Calu3 (cell line): ENCODE measurements at places on chromosomes 1 and 21.

GRCh38 chr1:193184776-193185175 lies 1.6 kb downstream of the B3GALT2 start:
- no peak for DNase-seq

DNA sequence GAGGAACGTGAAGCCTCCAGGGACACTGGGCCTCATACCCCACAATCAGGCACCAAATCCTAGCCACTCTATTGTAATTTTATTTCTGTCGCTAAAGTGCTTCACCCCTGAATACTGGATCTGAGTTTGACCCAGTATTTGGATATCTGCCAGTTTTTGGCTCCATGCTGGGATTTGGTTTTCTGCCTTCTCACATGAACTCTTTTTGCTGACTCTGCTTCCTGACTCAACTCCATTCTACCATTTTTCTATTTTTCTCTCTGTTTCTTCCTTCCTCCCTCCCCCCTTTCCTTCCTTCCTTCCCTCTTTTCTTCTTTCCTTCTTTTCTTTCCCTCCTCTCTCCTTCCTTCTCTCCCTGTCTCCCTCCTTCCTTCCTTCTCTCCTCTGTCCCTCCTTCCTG lies 151.3 kb upstream of the GJB5 start:
- DNase-seq: no peak

DNA sequence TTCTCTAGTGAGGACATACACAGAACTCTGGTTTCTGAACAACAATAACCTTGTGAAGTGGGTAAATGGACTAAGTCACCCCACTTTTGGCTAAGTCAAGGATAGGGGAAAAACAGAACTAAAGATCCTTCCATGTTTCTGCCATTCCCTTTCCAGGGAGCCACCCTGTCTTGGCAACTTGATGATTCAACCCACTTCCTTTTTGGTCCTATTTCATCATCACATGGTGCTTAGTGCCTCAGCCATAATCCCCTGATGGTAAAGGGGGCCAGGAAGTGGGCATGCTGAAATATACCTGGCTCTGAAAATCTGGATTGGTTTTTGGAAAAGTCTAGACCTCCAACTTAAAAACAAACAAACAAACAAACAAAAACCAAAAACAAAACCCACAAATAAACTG lies 206.4 kb upstream of the FOXD3 start:
- no peak for DNase-seq

DNA sequence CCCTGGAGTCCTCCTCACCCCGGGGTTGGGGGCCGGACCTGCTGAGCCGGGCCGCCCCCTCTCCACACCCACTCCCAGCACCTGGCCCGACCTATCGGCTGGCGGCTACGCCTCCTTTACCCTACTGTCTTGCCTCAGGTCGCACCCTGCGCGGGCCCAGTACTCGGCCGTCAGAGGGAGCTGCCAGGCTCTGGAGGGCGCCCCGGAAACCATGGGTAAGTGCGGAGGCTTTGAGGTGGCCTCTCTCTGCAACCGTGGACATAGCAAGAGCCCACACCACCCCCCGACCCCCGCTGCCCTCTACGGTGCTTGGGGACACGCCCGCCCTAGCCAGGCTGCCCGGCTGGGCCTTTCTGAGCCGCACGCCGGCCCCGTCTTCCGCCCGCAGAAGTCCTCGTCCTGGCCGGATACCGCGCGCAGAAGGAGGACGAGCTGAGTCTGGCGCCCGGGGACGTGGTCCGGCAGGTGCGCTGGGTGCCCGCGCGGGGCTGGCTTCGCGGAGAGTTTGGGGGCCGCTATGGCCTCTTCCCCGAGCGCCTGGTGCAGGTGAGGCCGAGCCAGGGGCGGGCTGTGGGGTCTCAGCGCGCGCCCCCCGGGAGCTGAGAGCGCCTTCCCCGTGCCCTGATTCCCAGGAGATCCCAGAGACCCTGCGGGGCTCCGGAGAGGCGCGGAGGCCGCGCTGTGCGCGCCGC lies at the start of gene SH3D21:
Gene SH3D21 (plus strand): TSS at position 159 of the 692 bp plus-strand sequence. CDS start 53 bp downstream, at position 212.
- DNase-seq: peak; percentile 65

- no peak for DNase-seq
Observed at GRCh38 chr1:5876094-5876650, 116.1 kb downstream of the NPHP4 start.

GRCh38 chr1:64686828-64687724 lies 57.8 kb upstream of the RAVER2 start:
- DNase-seq: peak; percentile 54

- DNase-seq: no peak
Observed at GRCh38 chr1:198072177-198072576, 84.6 kb upstream of the NEK7 start.

GRCh38 chr1:3461238-3461933 lies 6.9 kb downstream of the ARHGEF16 start:
- no peak for DNase-seq

DNA sequence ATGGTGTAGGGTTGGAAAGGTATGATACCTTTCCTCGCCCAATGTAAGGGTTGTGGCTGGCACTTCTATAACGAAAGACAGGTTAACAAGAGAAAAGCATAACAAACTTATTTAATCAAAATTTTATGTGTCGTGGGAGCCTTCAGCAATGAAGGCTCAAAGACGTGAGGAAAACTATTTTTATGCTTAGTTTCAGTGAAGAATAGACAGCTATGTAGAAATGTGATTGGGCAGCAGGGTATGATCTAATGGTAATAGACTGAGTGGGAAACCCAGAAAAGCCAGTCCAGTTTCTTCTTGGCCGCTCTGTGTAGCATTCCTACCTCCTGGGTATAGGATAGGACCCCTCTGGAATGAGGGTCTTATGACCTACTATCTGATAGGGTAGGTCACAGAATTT lies 464.7 kb downstream of the ADGRL2 start:
- no peak for DNase-seq

GRCh38 chr1:175361476-175361875 lies 168.9 kb upstream of the KIAA0040 start:
- DNase-seq: no peak

DNA sequence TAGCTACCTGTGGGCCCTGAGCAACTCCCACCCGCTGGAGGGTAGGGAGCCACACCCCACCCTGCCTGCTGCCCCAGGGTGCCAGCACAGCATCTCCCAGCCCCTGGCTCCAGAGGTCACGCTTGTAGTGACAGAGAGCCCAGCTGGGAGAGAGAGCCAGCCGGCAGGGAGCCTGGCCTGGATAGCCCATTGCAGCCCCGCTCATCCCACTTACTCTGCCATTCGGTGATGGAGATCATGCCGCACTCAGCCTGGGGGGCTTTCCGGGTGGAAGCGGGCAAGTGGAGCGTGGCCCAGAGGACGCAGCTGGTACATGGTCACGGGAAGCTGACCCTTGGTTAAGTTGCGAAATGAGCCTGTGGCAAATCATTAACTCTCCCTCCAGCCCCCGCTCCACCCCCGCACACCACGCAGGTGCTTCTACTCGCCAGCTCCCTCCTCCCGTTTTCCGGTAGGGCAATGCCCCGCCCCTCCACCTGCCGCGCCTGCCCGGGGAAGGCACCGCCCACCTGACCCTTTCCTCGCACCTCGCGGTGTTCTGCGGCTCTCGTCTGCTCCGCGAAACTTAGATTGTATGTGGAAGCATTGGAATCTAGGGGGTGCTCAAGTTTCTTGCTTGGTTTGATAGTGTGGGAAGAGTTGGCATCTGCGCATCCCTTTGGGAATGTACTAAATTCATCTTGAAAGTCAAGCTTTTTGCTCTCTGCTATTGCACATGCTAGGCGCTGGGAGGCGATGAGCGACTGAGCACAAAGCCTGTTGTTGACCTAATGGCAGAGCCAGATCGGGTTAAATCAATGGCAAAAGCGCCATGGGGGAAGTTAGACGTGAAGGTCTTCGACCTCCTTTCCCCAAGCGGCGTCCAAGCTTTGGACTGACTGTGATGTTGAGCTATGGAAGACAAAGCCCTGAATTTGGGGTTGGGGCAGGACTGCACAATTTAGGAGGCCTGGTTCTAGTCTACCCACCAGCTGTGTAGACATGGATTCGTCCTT lies at the start of gene GOLT1A:
Gene GOLT1A (minus strand): TSS at position 321 of the 995 bp plus-strand sequence. CDS start 82 bp downstream, at position 239.
- peak; percentile 92 for DNase-seq

DNA sequence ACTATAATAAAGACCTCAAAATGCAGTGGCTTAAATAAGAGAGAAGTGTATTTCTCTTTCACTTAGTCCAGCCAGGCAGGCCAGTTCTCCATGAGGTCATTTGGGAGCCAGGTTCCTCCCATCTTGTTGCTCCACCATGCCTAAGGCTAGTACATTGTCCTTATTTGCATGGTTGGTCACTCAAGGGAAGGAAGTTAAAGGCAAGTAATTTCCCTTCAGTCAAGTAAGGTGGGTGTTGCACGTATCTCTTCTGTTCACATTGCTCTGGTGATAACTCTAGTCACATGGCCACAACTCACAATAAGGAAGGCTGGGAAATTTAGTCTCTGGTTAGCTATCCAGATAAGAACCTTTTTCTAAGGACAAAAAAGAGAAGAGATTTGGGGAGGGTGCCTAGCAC lies 27.2 kb upstream of the TADA1 start:
- no peak for DNase-seq

GRCh38 chr21:44354775-44355771 lies 1.7 kb downstream of the TRPM2 start:
- no peak for DNase-seq

- DNase-seq: no peak
Observed at GRCh38 chr1:170032531-170033280, 41.8 kb downstream of the KIFAP3 start.

DNA sequence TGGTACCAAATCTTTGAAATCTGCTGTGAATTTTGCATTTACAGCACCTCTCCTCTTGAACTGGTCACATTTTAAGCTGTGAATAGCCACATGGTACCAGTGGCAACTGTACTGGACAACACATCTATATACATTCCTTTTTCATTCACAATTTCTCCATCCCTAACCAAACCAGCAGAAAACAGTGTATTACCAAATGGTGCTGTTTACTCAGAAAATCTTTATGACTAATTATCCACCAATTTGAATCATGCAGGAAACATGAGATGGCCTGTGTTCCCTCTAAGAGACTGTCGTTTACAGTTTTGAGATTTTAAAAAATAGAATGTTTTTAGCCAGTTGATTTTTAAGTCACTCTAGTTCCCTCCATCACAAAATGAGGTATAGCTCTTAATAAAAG lies 17.6 kb upstream of the CCT8 start:
- no peak for DNase-seq

GRCh38 chr21:42038826-42039425 lies 28.8 kb upstream of the ZBTB21 start:
- DNase-seq: no peak

- no peak for DNase-seq
Observed at GRCh38 chr1:115136706-115137105, 47.4 kb upstream of the TSPAN2 start.

DNA sequence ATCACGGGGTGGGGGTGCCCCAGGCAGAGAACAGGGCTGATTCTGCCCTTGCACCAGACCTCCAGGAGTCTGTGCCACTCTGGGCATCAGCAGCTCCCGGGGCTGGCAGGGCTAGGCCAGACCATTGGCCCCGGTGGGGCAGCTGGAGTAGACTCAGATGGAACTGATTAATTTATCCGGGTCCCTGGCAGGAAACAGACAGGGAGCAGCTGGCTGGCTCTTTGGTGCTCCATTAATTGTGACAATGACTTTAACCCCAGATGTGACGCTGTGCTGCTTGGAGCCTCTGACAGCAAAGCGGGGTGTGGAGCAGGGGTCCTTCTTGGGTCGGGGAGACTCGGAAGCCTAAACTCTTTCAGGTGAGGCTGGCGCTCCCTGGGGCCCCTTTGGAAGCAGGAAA lies 9.5 kb downstream of the EPHA8 start:
- no peak for DNase-seq

GRCh38 chr1:97505816-97506215 lies 415.0 kb downstream of the DPYD start:
- DNase-seq: no peak

DNA sequence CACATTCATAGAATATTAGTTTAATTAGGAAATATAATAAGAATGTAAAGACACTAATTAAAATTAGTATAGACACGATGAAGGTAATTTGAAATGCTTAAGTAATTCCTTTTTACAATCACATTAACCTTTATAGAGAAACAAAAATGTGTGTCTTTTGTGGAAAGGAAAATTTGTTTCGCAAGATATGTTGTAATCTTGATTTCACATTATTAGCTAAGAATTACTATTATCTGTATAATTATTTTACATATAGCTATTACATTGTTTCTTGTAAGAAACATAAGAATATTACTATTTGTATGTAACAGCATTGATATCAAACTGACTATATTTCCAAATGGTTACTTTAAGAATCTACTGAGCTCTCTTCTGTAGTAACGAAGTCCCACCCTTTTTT lies 111.2 kb downstream of the PTPRC start:
- no peak for DNase-seq

GRCh38 chr21:26064506-26064905 lies 106.1 kb downstream of the APP start:
- no peak for DNase-seq

DNA sequence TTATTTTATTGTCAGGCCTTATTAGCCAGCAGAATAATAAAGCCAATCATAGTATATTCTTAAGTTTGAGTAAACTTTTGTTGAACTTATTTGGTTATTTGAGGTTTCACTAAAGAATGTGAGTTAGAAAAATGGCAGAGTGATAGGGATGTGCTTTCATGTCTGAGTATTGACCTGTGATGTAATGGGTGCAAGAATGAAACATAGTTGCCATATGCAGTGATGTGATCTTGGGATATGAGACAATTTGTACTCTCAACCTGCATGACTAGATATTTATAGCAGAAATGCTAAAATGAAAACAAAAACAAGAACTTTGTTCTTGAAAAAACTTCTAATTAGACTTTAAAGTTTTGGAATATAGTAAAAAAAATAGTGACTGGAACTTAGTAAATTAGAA lies 97.9 kb downstream of the DISP1 start:
- no peak for DNase-seq

- no peak for DNase-seq
Observed at GRCh38 chr1:189220750-189221149, 1256.9 kb downstream of the BRINP3 start.

GRCh38 chr1:224149709-224150108 lies 33.3 kb upstream of the DEGS1 start:
- DNase-seq: no peak

GRCh38 chr1:30036666-30037065 lies 686.7 kb downstream of the MATN1 start:
- DNase-seq: no peak

GRCh38 chr1:912740-913301 lies 10.9 kb upstream of the SAMD11 start:
- peak; percentile 34 for DNase-seq

DNA sequence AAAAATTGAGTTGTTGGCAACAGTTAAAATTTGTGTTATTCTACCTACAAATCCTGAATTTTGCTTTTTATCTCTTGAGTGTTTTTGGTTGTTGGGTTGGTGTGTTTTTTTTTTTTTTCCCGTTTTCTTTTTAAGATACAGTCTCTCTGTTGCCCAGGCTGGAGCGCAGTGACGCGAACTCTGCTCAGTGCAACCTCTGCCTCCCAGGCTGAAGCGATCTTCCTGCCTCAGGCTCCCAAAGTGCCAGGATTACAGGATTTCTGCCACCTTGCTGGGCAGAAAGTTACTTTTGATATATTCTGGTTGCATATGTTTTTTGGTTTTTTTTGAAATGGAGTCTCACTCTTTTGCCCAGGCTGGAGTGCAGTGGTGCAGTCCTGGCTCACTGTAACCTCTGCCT lies 4.2 kb downstream of the PCNT start:
- DNase-seq: no peak

- no peak for DNase-seq
Observed at GRCh38 chr1:51628715-51629590, 12.1 kb downstream of the OSBPL9 start.

GRCh38 chr1:181919542-181919941 lies 142.0 kb downstream of the ZNF648 start:
- DNase-seq: no peak
